T-helper 2 cell (primary cell): ENCODE measurements at places on chromosomes 13 and 19.

- no peak for DNase-seq
These were observed 12.2 kb downstream of the ARGLU1 start for GRCh38 chr13:106555631-106556328.

DNA sequence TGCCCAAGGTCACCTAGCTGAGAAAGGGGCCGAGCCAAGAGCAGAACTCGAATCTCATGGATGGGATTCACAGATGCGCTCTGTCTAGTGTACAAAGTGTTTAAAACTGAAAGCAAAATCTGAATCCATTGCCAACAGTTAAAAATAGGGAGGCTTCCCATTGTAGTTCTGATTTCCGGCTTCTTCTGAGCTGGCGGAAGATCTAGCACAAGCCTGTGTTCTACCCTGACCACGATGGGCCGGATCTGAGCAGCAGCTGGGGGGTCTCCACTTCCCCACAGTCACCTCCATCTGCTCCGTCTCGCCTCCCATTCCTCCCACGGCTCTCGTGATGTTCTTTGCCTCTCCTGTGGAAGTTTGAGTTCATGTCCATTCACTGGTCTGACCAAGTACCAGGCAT, 2.4 kb downstream of the CACNG8 start:
- DNase-seq: no peak

GRCh38 chr13:46640843-46641242, 87.9 kb downstream of the LRCH1 start:
- no peak for DNase-seq

DNA sequence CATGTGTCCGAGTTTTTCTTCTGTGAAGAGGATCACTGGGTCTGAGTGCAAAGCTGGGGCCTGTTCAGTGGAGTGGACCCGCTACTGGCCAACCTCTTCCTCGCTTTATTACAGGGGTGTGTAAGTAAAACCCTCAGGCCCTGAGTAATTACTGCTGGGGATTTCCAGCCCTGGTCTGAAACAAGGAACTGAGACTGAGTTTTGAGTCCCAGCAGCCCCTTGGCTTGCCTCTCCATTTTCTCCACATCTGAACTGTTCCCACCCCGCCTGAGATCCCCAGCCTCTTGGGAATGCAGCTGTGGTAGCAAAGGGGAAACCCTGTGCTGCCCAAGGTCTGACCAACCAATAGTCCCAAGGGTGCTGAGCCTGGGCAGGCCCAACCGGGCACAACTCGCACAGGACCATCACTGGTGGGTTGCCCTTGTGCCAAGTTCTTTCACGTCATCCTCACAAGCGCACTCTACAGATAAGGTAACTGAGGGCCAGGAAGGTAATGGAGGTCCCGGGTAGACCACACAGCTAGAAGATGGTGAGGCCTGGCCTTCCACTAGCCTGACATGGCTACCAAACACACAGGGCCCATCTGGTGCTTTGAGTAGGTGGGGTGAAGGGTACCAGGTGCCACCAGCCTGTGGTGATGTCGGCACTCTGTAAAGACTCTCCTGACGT, 13.7 kb upstream of the SLC35E1 start:
- no peak for DNase-seq

- DNase-seq: no peak
These were observed 8.5 kb downstream of the CDX2 start for GRCh38 chr13:27960362-27961226.

- DNase-seq: no peak
These were observed 41.0 kb downstream of the RASL11A start for GRCh38 chr13:27311518-27312210.

DNA sequence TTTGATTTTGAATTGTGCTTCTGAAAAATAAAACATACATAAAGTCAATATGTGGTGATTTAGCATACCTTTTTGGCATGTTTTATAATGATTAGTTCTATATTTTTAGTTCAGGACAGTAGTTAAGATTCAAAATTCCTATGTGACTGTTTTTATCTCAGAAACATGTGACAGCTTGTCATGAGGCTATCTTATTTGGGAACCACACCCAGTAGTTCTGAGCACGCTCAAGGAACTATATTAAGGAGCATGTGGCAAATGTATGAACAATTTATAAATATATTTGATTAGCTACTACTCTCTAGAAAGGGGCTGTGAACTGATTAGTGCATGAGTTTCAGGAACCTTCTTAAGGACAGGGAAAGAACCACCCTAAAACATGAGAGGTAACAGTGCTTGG, 38.8 kb downstream of the FGF9 start:
- DNase-seq: no peak

DNA sequence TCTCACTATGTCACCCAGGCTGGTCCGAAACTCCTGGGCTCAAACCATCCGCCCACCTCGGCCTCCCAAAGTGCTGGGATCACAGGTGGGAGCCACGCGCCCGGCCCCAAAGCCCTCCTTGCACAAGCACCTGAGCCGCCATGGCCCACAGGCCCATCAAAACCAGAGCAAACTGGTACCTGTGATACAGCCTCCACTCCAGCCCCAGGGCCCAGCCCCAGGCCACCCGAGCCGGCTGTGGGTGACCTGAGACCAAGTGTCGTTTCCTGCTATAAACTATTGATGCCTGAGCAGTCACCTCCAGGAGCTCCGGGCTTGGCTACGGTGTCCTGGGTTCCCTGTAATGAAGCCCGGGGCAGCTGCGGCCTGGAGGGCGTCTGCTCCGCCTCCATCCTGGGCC, 9.7 kb upstream of the PTBP1 start:
- DNase-seq: no peak

DNA sequence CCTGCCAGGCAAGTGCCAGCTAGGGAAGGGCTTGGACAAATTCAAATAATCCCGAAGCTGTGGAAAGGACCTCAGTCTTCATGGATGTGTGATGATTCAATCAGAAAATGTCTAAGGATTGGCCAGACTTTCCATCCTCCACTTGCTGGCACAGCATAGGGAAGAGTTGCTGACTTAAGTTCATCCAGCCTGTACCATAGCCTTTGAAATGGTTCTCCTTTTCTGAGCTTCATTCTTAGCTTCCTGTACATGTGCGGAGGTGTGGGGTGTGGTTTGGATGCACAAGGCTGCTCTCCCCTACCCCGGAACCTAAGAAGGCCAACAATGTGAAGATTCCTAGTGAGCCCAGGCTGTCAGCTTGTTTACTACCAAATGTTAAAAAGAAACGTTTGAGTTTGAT, 959 bp upstream of the IGFL3 start:
- no peak for DNase-seq

DNA sequence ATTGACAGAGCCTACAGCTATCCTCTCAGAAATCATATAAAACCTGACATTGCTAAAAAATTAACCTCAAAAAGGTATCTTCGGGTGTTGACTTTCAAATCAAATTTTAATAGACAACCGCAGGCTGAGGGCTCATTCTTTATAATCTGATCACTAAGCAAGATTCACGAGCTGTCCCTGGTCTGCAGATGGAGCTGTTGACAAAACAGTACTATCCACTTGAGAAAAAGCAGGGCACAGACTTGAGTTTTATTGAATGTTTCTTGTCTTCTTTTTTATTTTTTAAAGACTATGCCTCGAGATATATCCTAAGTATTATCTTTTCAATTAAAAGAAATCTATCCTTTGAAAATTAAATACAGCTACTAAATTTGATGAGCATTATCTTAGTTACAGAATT, 540.5 kb downstream of the PCDH9 start:
- DNase-seq: no peak

DNA sequence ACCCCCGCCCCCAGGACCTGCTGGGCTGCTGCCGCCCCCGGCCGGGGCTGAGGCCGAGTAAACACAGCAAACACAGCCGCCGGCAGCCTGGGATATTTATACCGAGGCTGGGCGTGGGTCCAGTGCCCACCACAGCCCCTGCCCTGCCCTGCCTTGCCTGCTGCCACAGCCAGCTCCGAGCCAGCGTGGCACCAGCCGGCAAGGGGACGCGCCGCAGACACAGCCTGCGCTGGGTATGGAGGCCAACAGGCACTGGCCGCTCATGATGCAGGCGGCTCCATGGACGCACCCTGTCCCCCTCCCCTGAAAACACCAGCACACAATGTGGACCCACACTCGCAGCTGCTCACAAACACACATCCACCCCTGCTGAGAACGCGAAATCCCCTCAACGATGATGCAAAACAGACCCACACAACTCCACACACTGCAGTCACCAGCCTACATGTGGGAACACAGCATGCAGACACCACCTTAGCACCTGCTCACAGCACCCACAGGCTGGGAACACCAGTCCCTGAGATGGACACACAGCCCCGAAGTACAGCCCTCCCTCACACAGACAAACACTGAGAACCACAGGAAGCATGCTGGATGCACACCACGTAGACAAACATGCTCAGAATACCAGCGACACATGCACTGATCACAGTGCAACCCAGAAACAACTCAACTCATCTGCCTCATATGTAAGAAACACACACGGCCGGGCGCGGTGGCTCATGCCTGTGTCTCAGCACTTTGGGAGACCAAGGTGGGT, 16.2 kb downstream of the CCDC97 start:
- DNase-seq: peak; percentile 48

- DNase-seq: no peak
These were observed 473.5 kb downstream of the GPC6 start for GRCh38 chr13:93700115-93700514.

DNA sequence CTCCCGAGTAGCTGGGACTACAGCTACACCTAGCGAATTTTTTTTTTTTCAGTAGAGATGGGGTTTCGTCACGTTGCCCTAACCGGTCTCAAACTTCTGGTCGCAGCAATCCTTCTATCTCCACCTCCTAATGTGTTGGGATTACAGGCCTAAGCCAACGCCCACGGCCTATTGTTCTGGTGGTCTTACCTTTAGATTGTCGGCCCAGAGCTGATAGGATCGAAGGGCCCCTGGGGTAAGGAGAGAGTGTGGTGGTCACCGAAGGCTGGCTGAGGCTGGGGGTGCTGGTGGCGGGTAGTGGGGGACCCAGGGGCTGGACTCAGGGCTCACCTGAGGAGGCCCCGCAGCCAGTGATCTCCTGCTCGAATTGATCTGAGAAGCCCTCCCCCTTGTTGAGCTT, 7.0 kb downstream of the CRB3 start:
- DNase-seq: no peak

DNA sequence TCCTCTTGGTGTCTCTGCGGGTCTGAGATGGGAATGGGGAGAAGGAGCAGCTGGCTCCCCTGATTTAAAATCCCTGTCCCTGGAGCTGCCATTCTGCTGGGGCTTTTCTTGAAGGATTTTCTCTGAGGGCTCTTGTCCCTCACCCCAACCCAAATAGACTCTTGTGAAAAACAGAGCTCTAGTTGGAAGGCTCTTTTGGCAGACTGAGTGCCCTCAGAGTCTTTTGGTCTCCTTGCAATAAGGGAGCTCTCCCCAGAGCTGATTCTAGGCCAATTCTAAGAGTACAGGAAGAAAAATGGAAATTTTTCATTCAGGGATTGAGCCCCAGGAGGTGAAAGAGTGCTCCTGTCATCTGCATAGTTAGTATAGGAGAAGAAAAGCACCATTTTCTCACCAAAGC, 238.3 kb downstream of the COG6 start:
- no peak for DNase-seq

- no peak for DNase-seq
These were observed 575.6 kb downstream of the DIAPH3 start for GRCh38 chr13:59587971-59588716.

GRCh38 chr19:3810708-3811355, 24.7 kb upstream of the MATK start:
- DNase-seq: no peak

GRCh38 chr13:35886332-35887114, 244.7 kb downstream of the DCLK1 start:
- DNase-seq: no peak

- DNase-seq: no peak
These were observed 35.3 kb downstream of the CEBPG start for GRCh38 chr19:33408538-33409434.

- DNase-seq: no peak
These were observed 7.2 kb downstream of the ZNF296 start for GRCh38 chr19:45069056-45069455.

DNA sequence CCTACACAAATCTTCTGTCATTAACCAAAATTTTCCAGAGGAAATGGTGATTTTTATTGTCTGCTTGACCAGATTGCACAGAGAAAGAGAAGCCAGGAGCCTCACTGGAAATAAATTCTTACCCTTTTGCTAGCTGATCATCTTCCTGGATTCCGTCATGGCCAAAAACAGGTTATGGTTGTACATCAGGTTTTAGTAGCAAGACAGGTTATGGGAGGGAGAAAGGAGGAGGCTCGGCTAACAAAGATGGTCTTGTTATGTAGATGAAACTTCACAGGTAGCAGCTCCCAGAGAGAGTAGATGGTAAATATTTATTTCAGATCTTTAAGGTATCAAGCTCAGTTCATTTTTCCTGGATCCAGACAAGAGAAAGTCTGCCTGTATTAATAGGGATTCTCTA, 19.7 kb upstream of the CEACAM3 start:
- no peak for DNase-seq

DNA sequence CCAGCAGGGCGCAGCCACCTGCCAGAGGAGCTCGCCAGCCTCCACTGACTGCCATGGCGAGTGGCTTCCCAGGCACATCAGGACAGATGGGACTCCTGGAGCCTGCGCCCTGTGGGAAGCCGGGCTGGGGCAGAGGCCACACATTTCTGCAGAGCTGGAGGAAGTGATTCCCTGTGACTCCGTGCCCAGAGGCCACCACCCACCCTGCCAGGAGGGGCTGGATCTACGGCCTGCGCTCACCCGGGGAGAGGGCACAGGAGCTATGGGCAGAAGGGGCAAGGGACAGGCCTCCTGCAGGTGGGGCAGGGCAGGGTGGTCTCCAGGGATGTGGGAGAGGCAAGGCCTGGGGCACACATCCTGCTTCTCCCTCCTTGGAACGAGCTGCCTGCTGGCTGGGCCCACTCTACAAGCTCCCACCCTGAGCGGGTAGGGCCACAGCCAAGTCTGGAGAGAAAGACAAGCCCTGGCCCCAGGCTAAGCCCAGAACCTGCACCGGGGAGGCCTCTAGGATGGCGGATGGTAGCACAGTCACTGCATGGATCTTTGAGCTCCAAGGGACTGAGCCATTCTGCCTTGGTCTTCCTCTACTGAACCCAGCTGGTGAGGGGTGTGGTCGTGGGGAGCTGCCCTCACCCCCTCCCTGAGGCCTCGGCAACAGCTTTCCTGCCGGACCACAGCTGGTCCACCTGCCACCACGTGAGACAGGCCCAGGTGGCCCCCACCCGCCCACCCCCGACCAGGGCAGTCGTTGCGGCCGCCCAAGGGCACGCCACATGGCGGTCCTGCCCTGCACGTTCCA, 40.6 kb downstream of the CEBPG start:
- no peak for DNase-seq
